ENCODE measurements at places on chromosomes 2 and 18.

- DNase-seq = no peak
Observed at GRCh38 chr2:203772456-203773165, 66.2 kb downstream of the CD28 start.

DNA sequence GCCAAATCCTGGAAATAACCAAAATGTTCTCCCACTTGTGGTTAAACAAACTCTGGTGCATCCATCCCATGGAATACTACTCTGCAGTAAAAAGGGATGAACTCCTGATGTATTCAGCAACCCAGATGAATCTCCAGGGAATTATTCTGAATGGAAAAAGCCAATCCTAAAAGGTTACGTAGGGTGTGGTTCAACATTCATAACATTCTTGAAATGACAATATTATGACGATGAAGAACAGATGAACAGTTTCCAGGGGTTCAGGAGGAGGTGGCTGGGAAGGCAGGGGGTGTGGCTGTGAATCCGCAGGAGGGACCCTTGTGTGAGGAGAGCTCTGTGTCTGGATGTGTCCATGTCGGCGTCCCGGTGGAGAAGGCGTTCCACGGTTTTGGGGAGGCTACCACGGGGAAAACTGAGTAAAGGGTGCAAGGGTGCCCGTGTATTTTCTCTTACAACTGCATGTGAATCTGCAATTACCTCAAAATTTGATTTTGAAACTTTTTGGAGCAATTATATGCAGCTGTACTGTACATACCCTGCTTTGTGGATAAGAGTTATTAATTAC lies 47.3 kb downstream of the KCNG2 start:
- no peak for DNase-seq

DNA sequence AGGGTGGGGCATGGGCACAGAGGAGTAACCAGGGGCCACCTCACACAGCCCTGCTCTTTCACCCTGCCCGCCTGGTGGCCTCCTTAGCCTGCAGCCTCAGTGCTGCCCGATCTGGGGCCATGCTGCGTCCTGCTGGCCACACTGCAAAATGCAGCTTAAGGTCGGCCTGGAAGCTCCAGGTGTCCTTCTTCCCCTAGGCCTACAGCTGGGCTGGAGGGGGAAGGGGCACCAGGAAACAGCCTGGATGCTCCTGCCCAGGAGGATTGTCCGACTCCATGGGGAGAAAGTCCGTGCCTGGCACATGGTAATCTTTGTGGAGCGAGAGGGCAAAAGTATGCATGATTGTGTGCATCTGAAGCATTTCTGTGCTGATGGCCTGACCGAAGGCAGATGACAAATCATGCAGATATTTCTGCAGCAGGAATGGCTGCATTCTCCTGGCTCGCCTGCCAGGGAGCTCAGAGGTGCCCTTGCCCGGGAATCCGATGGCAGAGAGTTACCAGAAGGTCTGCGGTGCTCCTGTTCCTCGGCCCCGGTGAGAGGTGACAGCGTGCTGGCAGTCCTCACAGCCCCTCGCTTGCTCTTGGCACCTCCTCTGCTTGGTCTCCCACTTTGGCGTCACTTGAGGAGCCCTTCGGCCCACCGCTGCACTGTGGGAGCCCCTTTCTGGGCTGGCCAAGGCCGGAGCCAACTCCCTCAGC lies 12.8 kb upstream of the ALPP start:
- DNase-seq = peak; percentile 53

GRCh38 chr2:479490-480176 lies 191.7 kb upstream of the ALKAL2 start:
- DNase-seq = peak; percentile 3

- no peak for DNase-seq
Observed at GRCh38 chr2:23464156-23464555, 79.2 kb downstream of the KLHL29 start.

DNA sequence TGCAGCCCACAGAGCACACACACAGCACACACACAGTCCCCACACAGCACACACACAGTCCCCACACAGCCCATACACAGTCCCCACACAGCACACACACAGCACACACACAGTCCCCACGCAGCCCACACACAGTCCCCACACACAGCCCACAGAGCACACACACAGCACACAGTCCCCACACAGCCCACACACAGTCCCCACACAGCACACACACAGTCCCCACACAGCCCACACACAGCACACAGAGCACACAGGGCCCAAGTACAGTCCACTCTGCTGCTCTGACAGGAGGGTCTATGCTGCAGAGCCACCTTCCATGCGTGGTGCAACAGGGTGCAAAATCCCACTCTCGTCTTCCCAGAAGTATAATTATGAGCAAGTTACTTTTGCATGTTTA lies 240.5 kb upstream of the SALL3 start:
- no peak for DNase-seq

DNA sequence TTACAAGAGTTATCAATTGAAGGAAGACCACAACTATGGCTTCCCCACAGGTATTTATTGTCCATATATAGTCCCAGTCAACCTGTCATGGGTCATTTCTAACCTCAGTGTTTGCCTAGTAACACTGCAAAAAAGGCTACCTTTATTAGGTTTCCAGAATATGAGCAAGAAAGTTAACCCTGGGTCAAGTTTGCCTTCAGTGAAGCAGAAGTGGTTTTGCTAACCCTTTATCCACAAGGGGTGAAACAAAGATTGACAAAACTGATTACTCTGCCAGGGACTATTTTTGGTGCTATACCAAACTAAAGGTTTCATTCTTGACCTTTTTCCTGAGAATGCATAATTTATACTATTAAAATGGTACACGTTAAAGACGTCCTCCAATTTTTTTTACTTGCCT lies 28.8 kb downstream of the SP100 start:
- no peak for DNase-seq
